CD4-positive, alpha-beta memory T cell (primary cell): ENCODE measurements at places on chromosomes 4 and X. TPM values are rescaled to one million over a fixed set of nuclear protein-coding genes. Genes with fewer than 3 reads are reported as not detected.

Gene BEX4
- total RNA-seq: 38.9 TPM

GRCh38 chr4:41213625-41214135, 662 bp downstream of the APBB2 start:
- peaks cover 10% of the 10 kb centered on the region for H3K27me3 ChIP-seq
- no peak overlapping the region for H3K4me3 ChIP-seq
- H3K36me3 ChIP-seq: no peaks in the 10 kb centered on the region
- DNase-seq: no peak
- peaks cover 20% of the 10 kb centered on the region for H3K4me1 ChIP-seq

GRCh38 chrX:30935985-30936384, 46.9 kb upstream of the TAB3 start:
- no peak overlapping the region for H3K27ac ChIP-seq
- H3K4me3 ChIP-seq: no peak overlapping the region
- no peaks in the 10 kb centered on the region for H3K27me3 ChIP-seq
- H3K4me1 ChIP-seq: no peaks in the 10 kb centered on the region
- no peaks in the 10 kb centered on the region for H3K36me3 ChIP-seq
- no peak for DNase-seq

Gene CABS1
- not detected for total RNA-seq

Gene RHOXF1
- 2.1 TPM for total RNA-seq

- H3K36me3 ChIP-seq: peaks cover 25% of the 10 kb centered on the region
- DNase-seq: peak; percentile 7
- H3K27ac ChIP-seq: no peak overlapping the region
- H3K27me3 ChIP-seq: no peaks in the 10 kb centered on the region
- H3K4me1 ChIP-seq: no peaks in the 10 kb centered on the region
These were observed 22.4 kb downstream of the TMEM33 start for GRCh38 chr4:41957634-41958033.

DNA sequence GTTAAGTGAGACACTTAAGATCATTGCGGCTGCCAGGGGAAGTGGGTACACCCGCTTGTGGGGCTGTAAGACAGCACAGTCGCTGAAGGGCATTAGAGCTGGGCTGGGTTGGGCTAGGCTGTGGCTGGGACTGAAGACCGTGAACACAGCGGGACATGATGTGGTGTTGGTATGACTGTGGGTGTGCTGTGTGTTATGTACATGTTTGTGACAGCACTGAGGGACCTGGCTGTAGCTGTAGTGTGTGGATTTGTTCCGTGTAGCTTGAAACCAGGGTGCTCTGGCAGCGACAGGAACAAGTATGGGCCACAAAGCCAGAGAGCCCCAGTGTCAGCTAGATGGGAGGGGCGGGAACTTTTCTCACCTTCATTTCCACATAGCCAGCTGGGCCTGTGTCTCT, 82.1 kb downstream of the NHSL2 start:
- H3K36me3 ChIP-seq: no peaks in the 10 kb centered on the region
- peak; percentile 56 for DNase-seq
- peaks cover 19% of the 10 kb centered on the region for H3K4me1 ChIP-seq

Gene BTC
- total RNA-seq: not detected

- no peaks in the 10 kb centered on the region for H3K36me3 ChIP-seq
- DNase-seq: no peak
- no peak overlapping the region for H3K27ac ChIP-seq
- no peaks in the 10 kb centered on the region for H3K4me1 ChIP-seq
- no peaks in the 10 kb centered on the region for H3K27me3 ChIP-seq
These were observed 41.5 kb downstream of the SMAD1 start for GRCh38 chr4:145523117-145523516.

Gene LPAR4
- total RNA-seq: not detected

DNA sequence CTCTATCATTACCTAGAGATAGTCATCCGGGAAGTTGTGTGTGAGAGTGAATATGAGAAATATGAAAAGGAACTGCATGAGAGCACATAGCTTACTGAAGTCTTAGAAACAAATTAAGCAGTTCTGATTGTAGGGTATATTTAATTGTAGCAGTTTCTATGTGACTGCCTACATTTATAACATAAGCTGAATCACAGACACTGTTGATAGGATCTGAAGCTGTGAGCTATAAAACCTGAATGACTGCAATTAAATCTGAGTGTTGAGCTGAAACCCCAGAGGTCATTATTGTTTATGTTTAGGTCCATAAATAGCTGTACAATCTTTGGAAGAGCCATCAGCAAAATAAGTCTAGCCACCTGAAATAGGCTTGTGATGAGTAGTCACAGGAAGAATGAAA, 210.1 kb upstream of the CXCL13 start:
- H3K4me3 ChIP-seq: no peak overlapping the region
- no peaks in the 10 kb centered on the region for H3K27me3 ChIP-seq
- no peak for DNase-seq
- H3K4me1 ChIP-seq: no peaks in the 10 kb centered on the region
- H3K27ac ChIP-seq: no peak overlapping the region

DNA sequence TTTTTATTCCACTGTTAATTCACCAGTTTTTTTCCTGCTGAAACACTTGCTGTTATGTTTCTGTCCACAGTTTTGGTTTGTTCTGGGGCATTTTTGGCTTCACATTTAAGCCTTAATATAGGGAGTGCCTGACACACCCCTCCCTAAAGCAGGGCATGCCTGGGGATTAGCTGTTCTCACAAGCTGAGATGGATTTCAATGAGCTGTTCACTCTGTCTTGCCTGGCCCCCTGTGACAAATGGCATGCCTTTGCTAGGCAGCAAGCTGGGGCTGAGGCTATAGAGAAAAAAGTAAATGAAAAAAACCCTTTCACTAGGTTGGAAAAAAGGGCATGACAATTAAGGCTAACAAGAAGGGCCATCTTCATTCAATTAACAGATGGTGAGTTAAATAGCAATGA, 22.4 kb downstream of the LPAR4 start:
- H3K4me1 ChIP-seq: no peaks in the 10 kb centered on the region
- DNase-seq: no peak

- DNase-seq: peak; percentile 5
- H3K36me3 ChIP-seq: no peaks in the 10 kb centered on the region
- no peak overlapping the region for H3K4me3 ChIP-seq
- no peaks in the 10 kb centered on the region for H3K27me3 ChIP-seq
- H3K27ac ChIP-seq: no peak overlapping the region
- no peaks in the 10 kb centered on the region for H3K4me1 ChIP-seq
These were observed 126.5 kb downstream of the ADGRA3 start for GRCh38 chr4:22389240-22389870.

DNA sequence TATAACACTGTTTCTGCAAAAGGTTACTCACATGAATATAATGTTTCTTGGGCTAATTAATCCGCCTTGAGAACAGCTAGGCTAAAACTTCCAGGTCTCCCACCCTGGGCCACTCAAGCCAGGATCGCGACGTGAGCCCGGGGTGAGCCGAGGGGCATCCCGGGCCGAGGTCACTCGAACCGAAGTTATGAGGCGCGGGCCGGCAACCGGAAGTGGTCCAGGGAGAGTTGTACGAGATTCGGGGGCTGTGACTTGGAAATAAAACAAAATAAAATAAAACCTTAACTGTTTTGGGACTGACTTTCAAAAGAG, 317 bp downstream of the CMC4 start:
- H3K4me3 ChIP-seq: peak overlapping the region; percentile 47
- peak overlapping the region; percentile 80 for H3K27ac ChIP-seq
- DNase-seq: peak; percentile 10

- H3K36me3 ChIP-seq: peaks cover 2% of the 10 kb centered on the region
- no peak overlapping the region for H3K27ac ChIP-seq
- no peak for DNase-seq
- H3K4me3 ChIP-seq: no peak overlapping the region
- H3K4me1 ChIP-seq: peaks cover 14% of the 10 kb centered on the region
These were observed 5.8 kb downstream of the SSR4 start for GRCh38 chrX:153800177-153800722.

GRCh38 chr4:13665701-13666660, 38.5 kb upstream of the BOD1L1 start:
- no peak for DNase-seq
- no peak overlapping the region for H3K27ac ChIP-seq
- H3K4me1 ChIP-seq: no peaks in the 10 kb centered on the region
- no peaks in the 10 kb centered on the region for H3K36me3 ChIP-seq
- no peaks in the 10 kb centered on the region for H3K27me3 ChIP-seq

Gene SULT1E1
- not detected for total RNA-seq

DNA sequence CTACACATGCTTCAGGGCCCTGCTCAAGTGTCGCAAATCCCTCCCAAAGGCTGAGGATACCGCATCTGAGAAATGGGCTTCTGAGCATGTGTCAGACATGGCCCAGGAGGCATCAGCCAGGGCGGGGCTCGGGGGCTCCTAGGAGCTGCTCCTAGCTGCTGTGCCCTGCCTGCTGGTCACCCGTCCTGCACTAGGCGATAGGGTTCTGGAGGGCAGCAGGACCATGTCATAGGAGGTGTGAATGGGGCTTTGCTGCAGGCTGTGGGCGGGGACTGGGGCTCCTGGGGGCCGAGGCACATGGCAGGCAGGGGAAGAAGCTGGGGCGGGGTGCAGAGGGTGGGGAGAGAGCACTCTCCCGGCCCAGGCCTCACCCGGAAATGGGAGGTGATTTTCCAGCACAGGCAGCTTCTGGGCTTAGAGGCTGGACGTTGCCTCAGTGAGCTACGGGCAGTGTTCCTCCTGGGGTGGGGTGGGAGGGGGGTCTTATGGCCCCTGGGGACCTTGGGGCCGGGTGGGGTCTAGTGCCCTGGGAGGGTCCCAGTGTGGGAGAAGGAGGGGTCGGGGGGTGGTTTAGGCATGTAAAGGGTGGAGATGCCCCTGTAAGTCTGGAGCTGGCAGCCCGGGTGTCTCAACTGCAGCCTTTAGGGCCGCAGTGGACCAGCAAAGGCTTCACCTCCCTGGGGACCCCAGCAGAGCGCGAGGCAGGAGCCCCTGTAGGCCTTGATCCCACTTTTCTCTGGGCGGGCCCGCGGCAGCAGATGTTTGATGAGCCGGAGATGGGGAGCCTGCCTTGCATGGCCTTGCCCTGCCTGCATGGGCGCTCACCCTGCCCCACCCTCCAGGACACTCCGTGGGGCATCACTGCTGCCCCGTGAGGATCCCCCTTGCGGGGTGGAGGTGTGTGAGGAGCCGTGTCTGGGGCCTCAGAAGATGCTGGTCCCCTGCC, 98.6 kb upstream of the LRPAP1 start:
- no peak overlapping the region for H3K4me3 ChIP-seq
- H3K27ac ChIP-seq: no peak overlapping the region
- no peaks in the 10 kb centered on the region for H3K36me3 ChIP-seq
- DNase-seq: no peak
- H3K4me1 ChIP-seq: no peaks in the 10 kb centered on the region

DNA sequence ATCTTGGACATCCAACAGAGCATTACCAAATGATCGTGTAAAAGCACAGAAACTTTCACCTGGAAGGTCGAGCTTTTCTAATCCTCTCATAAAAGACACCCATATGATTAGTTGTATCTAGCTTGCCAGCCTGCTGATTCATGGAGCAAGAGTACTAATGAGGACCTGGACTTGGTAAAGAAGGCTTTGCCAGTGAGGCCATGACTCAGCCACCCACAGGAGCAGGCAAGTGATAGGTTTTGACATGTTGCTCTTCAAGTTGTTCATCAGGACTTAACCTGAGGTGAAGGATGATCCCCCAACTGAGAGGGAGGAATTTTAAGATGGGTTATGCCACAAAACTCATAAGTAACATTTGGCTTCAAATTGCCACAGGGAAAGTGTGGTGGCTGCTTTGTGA, 24.7 kb upstream of the EPGN start:
- no peaks in the 10 kb centered on the region for H3K27me3 ChIP-seq
- H3K27ac ChIP-seq: no peak overlapping the region
- H3K4me3 ChIP-seq: no peak overlapping the region
- H3K4me1 ChIP-seq: no peaks in the 10 kb centered on the region

Gene CAPN6
- not detected for total RNA-seq

GRCh38 chr4:68469482-68469881, 22.2 kb downstream of the TMPRSS11E start:
- H3K4me3 ChIP-seq: no peak overlapping the region
- no peaks in the 10 kb centered on the region for H3K4me1 ChIP-seq
- no peak overlapping the region for H3K27ac ChIP-seq
- H3K36me3 ChIP-seq: no peaks in the 10 kb centered on the region
- H3K27me3 ChIP-seq: no peaks in the 10 kb centered on the region
- no peak for DNase-seq

DNA sequence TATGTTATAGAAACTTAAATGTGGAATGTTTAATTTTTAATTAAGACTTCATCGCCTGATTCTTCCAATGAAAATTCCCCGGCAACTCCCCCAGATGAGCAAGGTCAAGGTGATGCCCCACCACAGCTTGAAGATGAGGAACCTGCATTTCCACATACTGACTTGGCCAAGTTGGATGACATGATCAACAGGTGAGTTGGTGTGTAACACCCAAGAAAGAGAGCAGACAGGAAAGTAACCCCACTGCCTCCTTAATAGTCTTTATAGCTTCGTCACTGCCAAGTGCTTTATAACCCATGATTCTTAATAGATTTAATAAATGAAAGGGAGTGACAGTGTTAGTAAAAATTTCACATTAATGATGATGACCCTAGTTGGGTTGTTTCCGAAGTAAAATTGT, 43.7 kb downstream of the USP9X start:
- H3K4me3 ChIP-seq: no peak overlapping the region
- H3K4me1 ChIP-seq: peaks cover 17% of the 10 kb centered on the region

- H3K27me3 ChIP-seq: no peaks in the 10 kb centered on the region
- no peak for DNase-seq
These were observed 500.1 kb downstream of the PCDH18 start for GRCh38 chr4:137032222-137032621.

GRCh38 chrX:37754516-37754915, 25.3 kb upstream of the CYBB start:
- no peaks in the 10 kb centered on the region for H3K27me3 ChIP-seq
- peaks cover 51% of the 10 kb centered on the region for H3K4me1 ChIP-seq
- no peaks in the 10 kb centered on the region for H3K36me3 ChIP-seq
- peak overlapping the region; percentile 7 for H3K27ac ChIP-seq

- no peaks in the 10 kb centered on the region for H3K36me3 ChIP-seq
- no peaks in the 10 kb centered on the region for H3K4me1 ChIP-seq
- H3K27ac ChIP-seq: no peak overlapping the region
- no peak for DNase-seq
- H3K27me3 ChIP-seq: no peaks in the 10 kb centered on the region
- H3K4me3 ChIP-seq: no peak overlapping the region
These were observed 43.1 kb downstream of the HPGD start for GRCh38 chr4:174479140-174479539.

DNA sequence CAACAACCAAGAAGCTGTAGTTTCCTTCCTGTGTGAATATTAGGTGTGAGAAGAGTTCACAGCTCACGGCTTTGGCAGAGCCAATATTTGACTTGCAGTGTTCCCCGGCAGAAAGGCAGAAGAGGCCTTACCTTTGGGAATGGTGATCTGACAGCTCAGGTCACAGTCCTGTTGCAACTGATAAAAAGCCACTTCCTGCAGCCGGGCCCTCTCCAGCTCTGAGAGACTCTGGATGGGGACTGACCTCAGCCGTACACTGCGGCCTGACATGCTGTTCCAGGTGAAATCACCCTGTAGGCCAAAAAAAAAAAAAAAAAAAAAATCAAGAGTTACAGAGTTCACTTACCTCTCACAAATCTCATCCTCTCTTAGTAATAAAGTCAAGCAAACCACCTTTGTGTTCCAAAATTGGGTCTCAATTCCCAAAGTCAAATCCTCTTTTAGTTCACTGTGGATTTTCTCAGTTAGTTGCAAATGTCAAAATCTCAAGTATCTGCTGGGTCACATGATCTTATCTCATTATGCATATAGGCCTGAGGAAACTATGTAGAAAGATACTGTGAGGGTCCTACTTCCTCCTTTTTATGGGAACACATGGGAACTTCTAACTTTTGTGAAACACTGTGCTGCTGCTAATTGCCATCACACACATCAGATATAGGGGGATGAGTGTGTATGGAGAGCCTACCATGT, 38.6 kb upstream of the AMELX start:
- no peak overlapping the region for H3K4me3 ChIP-seq
- no peaks in the 10 kb centered on the region for H3K27me3 ChIP-seq
- no peaks in the 10 kb centered on the region for H3K36me3 ChIP-seq
- H3K4me1 ChIP-seq: no peaks in the 10 kb centered on the region
- H3K27ac ChIP-seq: no peak overlapping the region
- no peak for DNase-seq
